ENCODE measurements at places on chromosomes 4 and X. TPM values are rescaled to one million over a fixed set of nuclear protein-coding genes. Genes with fewer than 3 reads are reported as not detected.
A peak's percentile ranks its signal among the peaks of the same experiment; 100 is the strongest.

- peak overlapping the region; percentile 62 for H3K27ac ChIP-seq
- H3K27me3 ChIP-seq, result peaks cover 16% of the 10 kb centered on the region
- H3K36me3 ChIP-seq, result no peaks in the 10 kb centered on the region
Measured at GRCh38 chr4:5956285-5957021, 61.8 kb downstream of the C4orf50 start.

GRCh38 chr4:20030108-20030507, 221.6 kb upstream of the SLIT2 start:
- DNase-seq, result no peak
- H3K4me3 ChIP-seq, result no peak overlapping the region
- H3K36me3 ChIP-seq, result no peaks in the 10 kb centered on the region
- H3K4me1 ChIP-seq, result no peaks in the 10 kb centered on the region
- no peak overlapping the region for H3K27ac ChIP-seq
- no peaks in the 10 kb centered on the region for H3K27me3 ChIP-seq

DNA sequence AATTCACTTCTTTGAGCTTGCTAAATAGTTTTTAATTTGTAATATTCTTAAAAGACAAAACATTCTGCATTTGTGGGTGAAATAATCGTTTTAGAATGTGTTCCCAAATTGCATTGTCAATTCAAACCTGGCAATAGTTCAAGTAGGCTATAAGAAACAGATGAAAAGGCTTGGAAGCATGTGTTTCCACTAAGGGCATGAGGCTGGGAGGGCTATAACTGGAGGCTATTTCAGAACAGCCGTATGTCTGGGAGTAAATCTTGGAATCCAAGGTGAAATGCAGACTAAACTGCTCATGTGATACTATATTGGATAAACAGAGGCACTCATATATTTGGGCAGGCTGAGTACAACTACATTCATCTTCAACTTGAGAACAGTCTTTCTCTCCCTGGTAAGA, 117.4 kb upstream of the GRPR start:
- H3K27ac ChIP-seq, result no peak overlapping the region
- DNase-seq, result no peak
- H3K36me3 ChIP-seq, result no peaks in the 10 kb centered on the region
- H3K4me1 ChIP-seq, result peaks cover 4% of the 10 kb centered on the region

DNA sequence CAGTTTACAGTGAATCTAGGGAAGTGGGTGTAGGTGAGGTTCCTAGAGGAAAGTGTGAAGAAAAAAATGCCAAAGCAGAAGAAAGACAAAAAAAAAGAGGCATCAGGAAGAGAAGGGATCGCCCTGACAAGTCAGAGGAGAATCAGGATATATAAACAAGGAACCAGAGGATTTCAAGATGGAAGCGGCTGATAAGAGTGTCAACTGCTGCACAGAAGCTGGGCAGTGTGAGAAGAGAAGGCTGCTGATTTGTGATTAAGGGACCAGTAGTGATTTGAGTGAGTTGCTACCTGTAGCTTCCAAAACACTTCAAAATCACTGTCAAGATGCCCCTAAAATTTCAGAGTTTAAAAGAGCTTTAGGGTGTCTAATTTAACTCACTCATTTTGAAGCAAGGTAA, 258.2 kb downstream of the PPP3CA start:
- no peak overlapping the region for H3K4me3 ChIP-seq
- peaks cover 6% of the 10 kb centered on the region for H3K36me3 ChIP-seq
- no peaks in the 10 kb centered on the region for H3K27me3 ChIP-seq
- H3K27ac ChIP-seq, result no peak overlapping the region
- DNase-seq, result no peak
- peaks cover 2% of the 10 kb centered on the region for H3K4me1 ChIP-seq

- H3K27ac ChIP-seq, result no peak overlapping the region
- no peak overlapping the region for H3K4me3 ChIP-seq
- no peaks in the 10 kb centered on the region for H3K36me3 ChIP-seq
- no peaks in the 10 kb centered on the region for H3K27me3 ChIP-seq
- H3K4me1 ChIP-seq, result peaks cover 6% of the 10 kb centered on the region
- DNase-seq, result no peak
Measured at GRCh38 chr4:148287111-148287510, 155.1 kb downstream of the NR3C2 start.

GRCh38 chr4:127844601-127845116, 36.0 kb upstream of the PLK4 start:
- no peak overlapping the region for H3K27ac ChIP-seq
- H3K27me3 ChIP-seq, result no peaks in the 10 kb centered on the region
- H3K4me1 ChIP-seq, result peaks cover 2% of the 10 kb centered on the region
- no peak for DNase-seq
- H3K4me3 ChIP-seq, result no peak overlapping the region

DNA sequence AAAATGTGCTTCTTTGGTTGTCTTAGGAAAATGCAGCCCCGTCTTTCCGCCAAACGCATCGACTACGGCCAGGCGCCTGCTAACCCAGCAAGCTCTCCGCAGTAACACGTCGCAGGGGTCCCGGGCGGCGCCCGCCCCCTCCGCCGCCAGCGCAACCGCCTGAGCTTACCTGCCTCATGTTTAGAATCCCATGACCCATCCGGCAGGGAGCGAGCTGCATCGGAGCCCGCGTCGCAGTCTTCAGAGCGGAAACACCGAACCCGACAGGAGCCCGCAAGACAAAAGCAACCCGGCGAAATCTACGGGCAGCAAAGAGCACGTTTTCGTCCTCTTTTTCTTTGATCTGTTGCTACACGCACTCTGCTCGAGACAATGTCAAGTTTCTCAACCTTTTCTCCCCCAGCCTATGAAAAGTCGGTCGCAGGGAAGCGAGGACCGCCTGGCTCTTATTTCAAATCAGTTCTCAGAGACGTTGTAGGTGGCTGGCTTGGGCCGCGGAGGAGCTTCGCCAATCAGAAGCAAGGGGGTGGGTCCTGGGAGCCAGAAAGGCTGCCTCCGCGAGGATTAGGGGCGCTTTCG, at the start of gene MID1:
TSS of gene MID1 (minus strand) at position 465 of the 579 bp plus-strand sequence. CDS start 53,038 bp downstream, outside the sequence.
- H3K36me3 ChIP-seq, result no peaks in the 10 kb centered on the region
- peak within 1 kb of the TSS; percentile 90 for H3K4me3 ChIP-seq
- no peaks in the 10 kb centered on the region for H3K27me3 ChIP-seq

GRCh38 chr4:158209825-158210807, at the start of gene TMEM144:
Gene TMEM144 (plus strand): TSS chr4:158210486. CDS start chr4:158212668, 2,182 bp downstream.
- H3K36me3 ChIP-seq, result peaks cover 6% of the 10 kb centered on the region
- peak; percentile 59 for DNase-seq
- peaks cover 12% of the 10 kb centered on the region for H3K4me1 ChIP-seq
- no peaks in the 10 kb centered on the region for H3K27me3 ChIP-seq
- peak within 1 kb of the TSS; percentile 99 for H3K27ac ChIP-seq

Gene BGN
- total RNA-seq, result 0.98 TPM

GRCh38 chr4:169068423-169068822, 58.4 kb upstream of the CBR4 start:
- no peak overlapping the region for H3K4me3 ChIP-seq
- H3K36me3 ChIP-seq, result peaks cover 5% of the 10 kb centered on the region
- no peak for DNase-seq

Data from progenitor cell of endocrine pancreas (in vitro differentiated cells).